ENCODE measurements at places on chromosomes 11 and 22.

- no peak for DNase-seq
Measured at GRCh38 chr11:74283580-74284180, 27.8 kb downstream of the P4HA3 start.

GRCh38 chr11:87355596-87355995, 317.9 kb downstream of the TMEM135 start:
- no peak for DNase-seq

DNA sequence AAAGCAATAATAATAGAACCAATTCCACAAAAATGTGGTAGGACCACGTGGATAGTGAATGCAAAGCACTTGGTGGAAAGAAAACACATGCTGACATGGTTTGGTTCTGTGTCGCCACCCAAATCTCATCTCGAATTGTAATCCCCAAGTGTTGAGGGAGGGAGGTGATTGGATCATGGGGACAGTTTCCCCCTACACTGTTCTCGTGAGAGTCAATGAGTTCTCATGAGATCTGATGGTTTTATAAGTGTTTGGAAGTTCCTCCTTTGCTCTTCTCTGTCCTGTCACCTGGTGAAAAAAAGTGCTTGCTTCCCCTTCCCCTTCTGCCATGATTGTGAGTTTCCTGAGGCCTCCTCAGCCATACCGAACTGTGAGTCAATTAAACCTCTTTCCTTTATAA, 421.9 kb upstream of the CADM1 start:
- DNase-seq, result no peak

DNA sequence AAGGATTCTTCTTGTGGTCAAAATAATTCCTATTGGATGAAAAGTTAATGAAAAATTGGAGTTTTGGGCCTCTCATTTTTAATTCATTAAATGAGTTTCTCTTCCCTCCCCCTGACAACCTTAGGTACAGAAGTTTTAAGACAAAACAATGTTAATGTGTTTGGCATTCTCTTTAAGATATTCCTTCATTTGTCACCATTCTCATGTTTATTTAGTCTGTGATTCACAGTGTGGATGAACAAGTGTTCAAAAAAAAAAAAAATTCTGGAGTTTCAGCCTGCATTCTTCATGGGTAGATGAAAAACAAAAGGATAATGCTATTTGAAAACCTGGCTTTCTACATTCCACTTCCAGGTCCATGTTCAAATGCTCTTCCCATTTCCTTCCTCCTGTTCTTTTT, 172.6 kb upstream of the LUZP2 start:
- peak; percentile 15 for DNase-seq

DNA sequence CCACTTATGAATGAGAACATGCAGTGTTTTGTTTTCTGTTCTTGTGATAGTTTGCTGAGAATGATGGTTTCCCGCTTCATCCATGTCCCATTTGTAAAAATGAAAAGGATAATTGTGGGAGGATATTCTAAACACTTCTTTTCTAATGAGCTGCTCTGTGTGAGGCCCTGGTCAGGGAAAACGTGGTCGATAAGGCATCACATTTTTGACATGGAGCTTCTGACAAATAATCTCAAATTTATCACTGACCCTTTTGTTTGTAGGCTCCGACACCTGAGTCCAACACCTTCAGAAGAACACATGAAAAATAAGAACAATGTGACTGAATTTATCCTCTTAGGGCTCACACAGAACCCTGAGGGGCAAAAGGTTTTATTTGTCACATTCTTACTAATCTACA, at the start of gene OR4A15:
Gene OR4A15 (plus strand): TSS at position 301 of the 400 bp plus-strand sequence. CDS start 0 bp downstream, at position 301.
- DNase-seq, result no peak

GRCh38 chr22:38831166-38831945, 12.5 kb downstream of the NPTXR start:
- DNase-seq, result peak; percentile 66

DNA sequence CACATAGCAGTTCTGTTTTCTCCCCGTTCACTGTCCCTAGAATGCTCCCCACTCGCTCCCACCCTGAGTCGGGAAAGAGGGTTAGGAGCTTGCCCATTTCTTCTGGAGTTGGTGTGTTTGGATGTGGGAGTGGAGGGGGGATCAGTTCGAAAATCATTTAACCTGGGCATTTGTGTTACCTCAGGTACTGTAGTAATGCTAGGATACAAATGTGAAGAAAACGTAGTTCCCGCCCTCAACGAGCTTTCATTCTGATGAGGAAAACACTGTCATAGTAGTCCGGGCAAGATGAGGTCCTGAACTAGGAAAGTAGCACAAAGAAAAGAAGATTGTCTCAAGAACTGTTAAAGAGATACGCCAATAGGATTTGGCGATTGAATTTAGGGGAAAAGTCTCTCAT, 539 bp downstream of the SDHD start:
- no peak for DNase-seq

- DNase-seq, result no peak
Measured at GRCh38 chr11:71096751-71097388, 155.5 kb downstream of the SHANK2 start.

- no peak for DNase-seq
Measured at GRCh38 chr22:34776817-34777216, 289.1 kb upstream of the ISX start.

DNA sequence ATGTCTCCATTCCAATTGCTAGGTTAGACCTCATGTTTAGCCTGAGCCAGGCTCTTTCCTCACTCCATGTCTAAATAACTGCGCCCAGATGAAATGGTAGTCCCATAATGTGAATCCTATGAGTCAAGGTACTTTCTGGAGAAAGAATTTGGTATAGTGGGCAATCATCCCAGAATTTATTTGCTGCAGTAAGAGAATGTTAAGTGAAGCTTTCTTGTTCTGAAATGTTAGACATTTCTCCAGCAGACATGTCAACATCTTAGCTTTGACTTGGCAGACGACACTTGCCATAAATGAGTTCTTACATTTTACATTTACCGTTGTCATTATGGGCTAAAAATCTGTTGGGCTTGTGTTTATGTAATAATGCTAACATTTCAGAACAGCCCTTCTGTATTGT, 165.2 kb downstream of the PGR start:
- DNase-seq, result peak; percentile 70

- DNase-seq, result no peak
Measured at GRCh38 chr11:125190566-125190965, 26.0 kb downstream of the PKNOX2 start.

GRCh38 chr11:61969838-61970662, 2.6 kb upstream of the FTH1 start:
- peak; percentile 90 for DNase-seq

- peak; percentile 48 for DNase-seq
Measured at GRCh38 chr11:26245046-26245445, 86.9 kb upstream of the ANO3 start.

DNA sequence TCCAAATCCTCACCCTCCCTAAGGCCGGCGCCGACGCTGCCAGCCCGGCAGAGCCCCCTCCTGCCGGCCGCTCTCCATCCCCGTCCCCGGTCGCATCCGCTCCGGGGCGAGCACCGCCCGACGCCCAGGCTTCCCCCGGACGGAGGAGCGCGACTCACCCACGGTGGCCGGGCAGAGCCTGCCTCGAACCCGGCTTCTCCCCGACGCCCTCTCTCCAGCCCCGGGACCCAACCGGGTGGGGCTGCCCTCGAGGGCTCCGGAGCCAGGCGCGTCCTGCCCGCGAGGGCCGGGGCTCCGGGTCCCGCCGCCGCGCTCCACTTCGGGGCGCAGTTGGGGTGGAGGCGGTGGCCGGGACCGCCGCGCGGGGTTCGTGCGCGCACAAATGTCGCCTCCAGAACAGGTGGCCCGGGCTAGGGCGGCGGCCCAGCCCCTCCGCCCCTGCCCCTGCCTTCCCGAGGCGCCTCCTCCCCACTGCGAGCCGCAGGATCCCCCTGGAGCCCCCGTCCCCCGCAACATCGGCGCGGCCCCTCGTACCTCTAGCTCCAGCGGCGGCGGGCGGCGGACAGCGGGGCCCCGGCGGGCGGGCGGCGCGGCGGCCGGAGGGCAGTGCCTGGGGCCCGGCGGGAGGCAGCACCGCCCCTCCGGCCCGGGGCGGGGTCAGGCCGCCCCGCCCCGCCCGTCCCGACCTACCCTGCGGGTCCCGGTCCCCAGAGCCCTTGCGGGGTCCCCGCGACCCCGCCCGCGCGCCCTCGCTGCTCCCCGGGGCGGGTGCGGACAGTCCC, at the start of gene A4GALT:
Gene A4GALT (minus strand): TSS at position 608 of the 782 bp plus-strand sequence. CDS start 26,919 bp downstream, outside the sequence.
- DNase-seq, result no peak

GRCh38 chr11:65381716-65382032, 772 bp downstream of the SLC25A45 start:
- DNase-seq, result peak; percentile 68

DNA sequence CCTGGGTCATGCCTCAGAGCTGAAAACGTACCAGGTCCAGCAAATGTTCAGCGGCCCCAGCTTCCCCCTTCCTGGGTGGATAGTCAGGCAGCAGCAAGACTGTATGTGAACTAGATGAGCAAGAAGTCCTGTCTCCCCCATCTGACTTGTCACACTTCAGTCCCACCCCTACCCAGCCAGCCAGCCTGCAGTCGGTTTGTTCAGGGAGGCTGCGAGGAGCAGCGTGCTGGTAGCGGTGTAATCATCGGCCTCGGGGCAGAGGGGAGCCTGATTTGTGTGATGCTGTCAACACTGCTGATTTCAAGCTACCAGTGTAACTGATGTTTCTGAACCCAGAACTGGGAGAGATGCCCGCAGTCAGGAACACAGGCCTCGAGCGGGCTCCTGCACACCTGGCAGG, 9.6 kb downstream of the TMEM258 start:
- no peak for DNase-seq

DNA sequence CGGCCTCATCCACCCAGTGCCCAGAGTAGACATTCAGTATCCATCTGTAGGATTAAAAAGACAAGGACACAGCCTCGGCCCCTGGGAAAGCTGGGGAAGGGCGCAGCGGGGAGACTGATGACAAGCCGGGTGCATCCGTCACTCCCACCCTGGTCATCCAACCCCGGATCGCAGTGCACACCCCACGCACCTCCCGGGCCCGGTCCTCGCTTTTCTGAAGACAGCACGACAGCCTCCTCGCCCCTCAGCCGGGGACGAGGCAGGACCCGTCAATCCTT, 1.1 kb downstream of the FCHSD2 start:
- DNase-seq, result no peak

DNA sequence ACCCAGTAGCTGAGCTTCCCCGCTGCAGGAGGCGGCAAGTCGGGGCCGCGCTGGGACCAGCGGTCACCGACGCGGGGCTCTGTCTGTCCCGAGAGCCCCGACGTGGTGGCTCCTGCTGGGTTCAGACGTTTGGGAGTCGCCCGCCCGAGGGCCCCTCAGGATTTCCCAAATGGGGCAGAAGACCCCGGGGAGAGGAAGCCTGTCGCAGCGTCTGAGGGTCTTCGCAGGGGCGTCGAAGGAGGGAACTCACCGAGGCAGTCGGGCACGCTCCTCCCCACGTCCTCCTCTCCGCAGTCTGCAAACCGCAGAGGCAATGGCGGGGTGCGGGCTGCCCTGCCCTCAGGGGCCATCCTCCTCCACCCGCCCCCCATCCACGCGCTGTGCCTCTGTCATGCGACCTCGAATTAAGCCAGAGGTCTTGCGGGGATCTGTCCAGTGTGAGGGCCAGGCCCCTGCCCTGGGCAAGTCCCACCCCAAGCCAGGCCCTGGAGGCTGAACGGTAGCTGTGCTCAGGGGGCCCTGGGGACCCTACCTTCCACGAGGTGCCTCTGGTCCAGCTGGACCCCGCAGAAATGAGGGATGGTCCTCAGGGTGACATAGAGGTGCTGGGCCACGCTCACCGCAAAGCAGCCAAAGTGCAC, 12.5 kb downstream of the IL17REL start:
- DNase-seq, result no peak

GRCh38 chr11:126404367-126404766, 48.9 kb downstream of the ST3GAL4 start:
- DNase-seq, result no peak

DNA sequence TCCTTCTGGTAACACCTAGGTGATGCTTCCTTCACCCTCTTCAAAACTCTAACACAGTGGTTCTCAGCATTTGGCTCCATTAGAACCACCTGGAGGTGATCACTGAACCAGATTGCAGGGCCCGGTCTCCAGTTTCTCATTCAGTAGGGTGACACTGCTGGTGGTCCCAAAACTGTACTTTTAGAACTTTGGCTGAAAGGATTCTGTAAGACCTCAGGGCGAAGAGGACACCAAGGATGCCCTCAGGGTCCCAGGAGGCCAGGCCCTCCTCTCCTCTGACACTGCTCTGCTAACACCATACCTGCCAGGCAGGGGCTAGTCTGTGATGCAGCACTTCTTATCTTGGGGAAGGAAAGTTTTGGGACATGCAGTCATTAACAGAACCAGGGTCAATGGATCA, 9.0 kb downstream of the VSTM5 start:
- DNase-seq, result no peak

- DNase-seq, result peak; percentile 16
Measured at GRCh38 chr11:28910926-28911325, 802.7 kb downstream of the METTL15 start.

- peak; percentile 23 for DNase-seq
Measured at GRCh38 chr11:128394431-128395089, 192.8 kb downstream of the ETS1 start.

Data from cardiac fibroblast (primary cell).